ENCODE measurements at places on chromosomes 11 and 22. TPM values are rescaled to one million over a fixed set of nuclear protein-coding genes. Genes with fewer than 3 reads are reported as not detected.

GRCh38 chr11:876545-876944 lies 33.9 kb downstream of the TSPAN4 start:
- no peak for DNase-seq

MEI1 gene
- 2.3 TPM for total RNA-seq

TRPC6 gene
- 17.3 TPM for total RNA-seq

- DNase-seq, result no peak
Observed at GRCh38 chr11:9053316-9054035, 37.9 kb downstream of the SCUBE2 start.

CDC42EP1 gene
- 73.9 TPM for total RNA-seq

CYP2R1 gene
- 14.7 TPM for total RNA-seq

DNA sequence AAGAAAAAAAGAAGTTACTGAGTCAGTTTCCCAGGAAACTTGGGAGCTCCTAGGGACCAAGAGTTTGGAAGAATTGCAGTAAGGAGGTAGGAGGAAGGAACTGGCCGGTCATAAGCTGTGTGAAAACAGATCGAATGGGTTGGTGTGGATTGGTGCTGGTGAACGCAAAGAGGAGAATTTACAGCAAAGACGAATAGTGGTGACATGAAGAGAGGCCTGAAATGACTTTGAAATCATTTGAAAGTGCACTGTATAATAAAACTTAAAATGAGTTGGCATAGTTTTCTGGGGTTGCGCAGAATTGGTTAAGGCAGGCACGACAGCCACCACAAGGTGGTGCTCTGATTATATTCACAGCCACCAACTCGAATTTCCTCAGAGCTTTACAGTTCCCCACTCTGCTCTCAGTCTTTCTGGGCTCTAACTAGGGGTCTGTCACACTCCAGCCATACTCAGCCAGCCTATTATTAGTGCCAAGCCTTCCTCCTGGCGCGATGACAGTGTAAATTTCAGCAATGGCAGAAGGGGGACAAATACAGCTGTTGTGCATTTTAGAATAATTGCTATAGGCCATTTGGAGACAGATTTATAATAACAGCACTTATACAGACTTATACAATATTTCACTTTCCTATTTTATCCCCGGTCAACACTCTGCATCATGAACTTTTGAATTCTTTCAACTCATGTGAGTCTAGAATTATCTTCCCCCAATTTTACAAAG lies 8.3 kb upstream of the HTR3B start:
- DNase-seq, result no peak

DNA sequence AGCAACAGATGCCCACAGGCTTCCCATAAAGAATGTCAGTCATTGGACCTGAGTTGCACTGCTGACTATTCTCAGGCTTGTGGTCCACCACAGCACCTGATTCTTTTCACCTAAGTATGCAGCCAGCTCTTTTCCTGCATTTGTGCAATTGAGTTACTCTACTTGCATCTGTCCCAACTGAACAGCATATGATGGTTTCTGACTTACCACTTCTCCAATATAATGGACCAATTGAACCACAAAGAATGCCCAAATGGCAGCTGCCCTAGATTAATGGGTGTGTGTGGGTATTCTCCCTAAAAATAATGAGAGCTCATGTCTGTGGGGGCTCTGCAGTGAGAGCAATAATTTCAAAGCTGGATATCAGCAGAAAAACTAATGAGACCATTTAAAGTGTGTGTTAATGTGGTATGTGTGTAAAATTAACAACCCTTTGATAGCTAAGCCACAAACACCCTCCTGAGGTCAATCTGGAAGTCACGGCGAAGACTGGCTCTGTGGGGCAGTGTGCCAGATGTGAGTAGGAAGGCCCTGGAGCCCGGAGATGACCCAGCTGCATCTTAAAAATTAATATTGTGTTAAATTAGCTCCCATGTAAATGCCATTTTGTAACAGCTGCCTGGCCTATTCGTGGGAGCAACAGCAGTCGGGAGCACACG lies 43.8 kb downstream of the SC5D start:
- no peak for DNase-seq

GRCh38 chr11:59291228-59291627 lies 67.5 kb upstream of the OR5AN1 start:
- no peak for DNase-seq

GRCh38 chr11:72833811-72834493 lies 19.7 kb downstream of the ATG16L2 start:
- DNase-seq, result no peak

GRCh38 chr22:26548984-26549383 lies 36.7 kb upstream of the TFIP11 start:
- DNase-seq, result no peak

GRCh38 chr11:43021466-43021865 lies 290.3 kb upstream of the API5 start:
- no peak for DNase-seq

ALX4 gene
- total RNA-seq, result not detected

- no peak for DNase-seq
Observed at GRCh38 chr22:37147186-37147990, 2.3 kb downstream of the IL2RB start.

KCTD14 gene
- total RNA-seq, result 13.6 TPM

DNA sequence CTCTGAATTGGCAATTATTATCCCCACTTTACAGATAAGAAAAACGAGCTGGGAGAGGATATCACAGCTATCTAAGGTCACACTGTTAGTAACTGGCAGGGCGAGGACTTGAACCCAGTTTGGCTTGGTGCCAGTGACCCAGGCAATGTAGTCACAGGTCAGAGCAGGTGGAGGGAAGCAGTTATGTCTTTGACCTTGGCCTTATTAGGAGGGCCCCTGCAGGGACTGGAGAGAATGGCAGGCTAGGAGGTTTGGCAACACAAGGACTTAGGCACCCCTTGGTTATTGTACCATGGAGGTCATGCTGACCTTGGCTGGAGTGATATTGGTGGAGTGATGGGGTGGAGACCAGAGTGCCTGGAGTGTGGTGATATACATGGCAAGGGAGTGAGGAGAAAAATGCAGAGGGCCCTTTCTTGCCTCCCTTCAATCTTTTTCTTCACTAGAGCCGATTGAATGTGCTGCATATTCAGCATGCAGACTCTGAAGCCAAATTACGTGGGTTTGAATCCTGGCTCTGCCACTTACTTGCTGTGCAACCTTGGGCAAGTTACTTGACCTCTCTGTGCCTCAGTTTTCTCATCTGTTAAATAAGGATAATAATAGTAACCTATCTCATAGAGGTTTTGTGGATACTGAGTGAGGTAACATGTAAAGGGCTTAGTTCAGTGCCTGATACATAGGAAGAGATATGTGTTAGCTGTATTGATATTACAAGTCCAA lies 92.7 kb upstream of the TBCEL start:
- no peak for DNase-seq
